ENCODE measurements at places on chromosomes 6 and 20. TPM values are rescaled to one million over a fixed set of nuclear protein-coding genes. Genes with fewer than 3 reads are reported as not detected.

The TNNC2 gene
- total RNA-seq, result not detected

The HLA-DPB1 gene
- 9.2 TPM for total RNA-seq

The RIMS4 gene
- not detected for total RNA-seq

The ADAM33 gene
- total RNA-seq, result not detected

The RAB44 gene
- total RNA-seq, result under 0.01 TPM

The BHLHE23 gene
- total RNA-seq, result not detected

The MAP3K7 gene
- total RNA-seq, result 23.4 TPM

The CAP2 gene
- total RNA-seq, result 5.0 TPM

The NKAPL gene
- total RNA-seq, result 0.85 TPM

The CCN6 gene
- not detected for total RNA-seq

The SLC17A2 gene
- not detected for total RNA-seq

The STK4 gene
- total RNA-seq, result 17.4 TPM

The SLC22A2 gene
- total RNA-seq, result not detected

The PMEPA1 gene
- 9.3 TPM for total RNA-seq

Measured in endothelial cell of coronary artery (primary cell).